ENCODE measurements at places on chromosomes 3 and 15. TPM values are rescaled to one million over a fixed set of nuclear protein-coding genes. Genes with fewer than 3 reads are reported as not detected.

DNA sequence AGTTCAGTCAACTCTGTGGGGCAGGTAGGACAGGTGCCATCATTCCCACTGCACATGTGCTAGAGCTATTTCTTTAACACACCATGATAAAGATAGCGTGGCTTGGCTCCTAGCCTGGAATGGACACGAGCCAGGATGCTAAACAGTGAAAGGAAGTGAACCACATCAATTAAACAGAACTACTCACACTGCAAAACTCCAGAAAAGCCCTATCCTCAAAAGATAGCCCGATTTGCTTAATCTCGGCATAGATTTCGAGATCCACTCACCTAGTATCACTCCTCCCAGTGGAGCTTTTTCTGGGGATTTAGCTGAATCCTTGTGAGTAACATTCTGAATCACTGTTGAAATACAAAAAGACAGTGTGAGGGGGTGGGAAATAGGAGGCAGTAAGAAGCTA lies 118.0 kb downstream of the ABI3BP start:
- DNase-seq: no peak

DNA sequence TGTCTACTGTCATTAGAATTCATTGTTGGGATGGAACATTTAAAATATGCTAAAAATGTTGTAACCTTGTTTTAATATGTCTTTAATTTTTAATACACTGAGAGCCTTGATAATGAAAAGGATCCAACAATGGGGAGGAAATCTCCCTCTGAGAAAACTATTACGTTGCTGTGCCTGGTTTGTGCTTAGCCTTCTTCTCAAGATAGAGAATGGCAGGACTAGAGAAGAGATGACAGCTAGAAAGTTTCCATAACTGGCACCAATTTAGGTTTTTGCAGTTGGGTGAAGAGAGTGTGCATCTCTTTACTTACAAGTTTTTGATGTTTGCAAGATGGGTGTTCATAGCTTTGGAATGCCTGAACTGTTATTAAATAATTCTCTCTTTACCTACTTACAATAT lies 42.6 kb upstream of the NANOGP8 start:
- DNase-seq: no peak

- no peak for DNase-seq
Observed at GRCh38 chr3:122576174-122576940, 1.1 kb upstream of the PARP15 start.

- no peak for DNase-seq
Observed at GRCh38 chr15:43103907-43104306, 1.9 kb downstream of the UBR1 start.

DNA sequence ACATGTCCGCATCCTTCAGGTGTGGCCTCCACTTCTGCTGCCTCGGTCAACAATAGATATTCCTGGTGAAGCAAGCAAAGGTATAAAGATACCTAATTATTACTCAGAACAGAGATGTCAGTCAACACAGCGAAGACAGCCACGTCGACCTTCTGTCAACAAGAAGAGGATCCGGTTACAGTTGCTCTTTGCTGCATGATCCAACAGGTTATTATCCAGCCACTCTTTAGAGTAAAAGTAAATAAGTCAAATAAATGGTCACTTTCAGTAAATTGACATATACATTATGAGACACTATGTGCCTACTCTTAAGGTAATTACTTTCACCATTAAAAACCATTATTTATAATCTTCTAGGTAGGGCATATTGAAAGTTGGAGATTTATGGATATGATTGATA lies 356.8 kb upstream of the ATP11B start:
- no peak for DNase-seq

DNA sequence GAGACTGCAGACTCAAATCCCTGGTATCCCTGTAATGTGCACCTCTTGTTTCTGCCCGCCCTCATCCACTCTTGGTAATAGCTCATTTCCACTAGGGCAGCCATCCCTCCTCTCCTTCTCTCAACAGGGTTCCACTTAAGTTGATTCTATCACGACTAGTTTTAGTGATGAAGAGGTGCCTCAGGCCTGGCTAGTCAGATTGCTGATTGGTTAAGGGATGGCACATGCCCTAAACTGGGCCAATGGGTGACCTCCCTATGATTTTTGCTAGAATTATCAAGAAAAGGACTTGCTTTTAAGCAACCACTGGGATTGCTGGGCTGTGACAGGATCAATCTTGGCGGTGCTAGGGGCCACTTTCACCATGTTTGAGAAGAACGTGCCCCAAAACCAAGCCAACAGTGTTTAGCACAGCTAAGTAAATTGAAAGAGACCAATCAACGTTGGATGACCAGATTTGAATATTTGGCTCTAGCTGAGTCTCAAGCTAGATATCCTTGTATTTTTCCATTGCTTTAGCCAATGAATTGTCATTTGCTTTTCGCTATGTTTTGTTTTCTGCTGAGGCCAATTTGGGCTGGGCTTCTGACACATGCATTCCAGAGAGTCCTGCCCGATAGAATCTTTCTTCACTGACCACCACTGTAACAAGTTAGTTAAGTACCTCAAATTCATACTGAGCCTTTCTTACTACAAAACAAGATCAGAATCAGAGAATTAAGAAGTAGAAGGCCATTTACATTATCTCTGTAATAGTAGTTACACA lies 131.0 kb downstream of the PDZRN3 start:
- DNase-seq: no peak

- no peak for DNase-seq
Observed at GRCh38 chr15:44035781-44036699, 159.0 kb downstream of the FRMD5 start.

The NR1I2 gene
- total RNA-seq: 0.11 TPM

The MESP2 gene
- not detected for total RNA-seq

GRCh38 chr3:112685420-112685819 lies 44.5 kb upstream of the CCDC80 start:
- DNase-seq: no peak

The MASP1 gene
- total RNA-seq: 4.9 TPM

The HDGFL3 gene
- 42.9 TPM for total RNA-seq

DNA sequence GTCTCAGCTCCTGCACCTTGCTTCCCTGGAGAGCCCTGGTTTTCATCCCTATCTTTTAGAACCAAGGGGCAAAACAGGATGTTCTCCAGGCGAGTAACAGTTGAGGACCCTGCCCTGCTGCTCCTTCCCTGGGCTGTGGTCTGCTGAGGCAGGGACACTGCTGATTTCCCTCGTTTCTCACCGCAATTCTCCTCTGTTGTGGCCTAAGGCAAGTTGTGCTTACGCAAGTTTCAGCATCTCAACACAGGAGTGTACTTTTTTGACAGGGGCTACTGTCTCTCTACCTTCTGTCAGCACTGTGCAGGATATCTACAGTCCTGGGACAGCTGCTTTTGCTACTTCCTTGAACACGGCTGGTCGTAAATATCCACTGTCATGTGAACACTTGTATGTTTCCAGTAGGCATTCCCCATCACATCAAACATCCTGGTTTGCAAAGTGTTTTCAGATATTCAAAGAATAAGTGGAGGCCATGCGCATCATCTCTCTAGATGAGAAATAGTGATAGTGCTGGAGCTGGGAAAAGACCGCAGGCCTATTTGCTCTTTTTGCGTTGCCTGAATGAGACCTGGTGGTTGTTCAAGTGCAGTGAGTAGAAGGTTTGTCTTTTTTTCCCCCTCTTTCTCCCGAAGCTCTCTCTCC lies 110.1 kb upstream of the PLXNA1 start:
- DNase-seq: no peak

DNA sequence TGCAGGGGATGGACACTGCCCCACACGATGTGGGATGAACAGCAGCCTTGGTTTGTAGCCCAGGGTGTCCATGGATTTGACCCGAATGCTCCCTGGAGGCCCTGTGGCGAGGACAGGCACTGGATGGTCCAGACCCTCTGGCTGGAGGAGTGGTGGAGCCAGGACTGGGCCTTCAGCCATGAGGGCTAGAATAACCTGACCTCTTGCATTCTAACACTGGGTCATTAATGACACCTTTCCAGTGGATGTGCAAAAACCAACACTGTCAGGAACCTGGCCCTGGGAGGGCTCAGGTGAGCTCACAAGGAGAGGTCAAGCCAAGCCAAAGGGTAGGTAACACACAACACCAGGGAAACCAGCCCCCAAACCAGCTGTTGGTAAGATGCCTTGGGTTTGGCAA lies 51.4 kb downstream of the OXNAD1 start:
- DNase-seq: no peak
